ENCODE measurements at places on chromosomes 5 and 9.

GRCh38 chr5:35860686-35861085, 4.0 kb downstream of the IL7R start:
- DNase-seq = no peak

GRCh38 chr9:120486347-120486746, 93.6 kb downstream of the CDK5RAP2 start:
- DNase-seq = no peak

DNA sequence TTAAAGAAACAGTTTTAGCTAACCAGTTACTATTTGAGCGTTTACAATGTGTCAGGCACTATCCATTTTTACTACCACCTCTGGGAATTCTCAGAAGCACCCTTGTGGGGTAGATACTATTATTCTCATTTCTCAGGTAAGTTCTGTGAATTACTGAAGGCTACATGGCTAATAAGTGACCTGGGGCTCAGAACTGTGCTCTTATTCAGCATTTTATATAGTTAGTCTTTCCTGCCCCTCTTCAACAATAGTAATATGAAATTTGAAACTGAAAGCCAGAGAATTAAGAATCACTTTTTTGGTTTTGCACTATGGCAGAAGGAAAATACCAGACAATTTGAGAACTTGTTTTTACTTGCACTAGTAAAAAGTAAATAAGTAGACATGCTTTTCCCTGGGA, 11.8 kb downstream of the ELL2 start:
- DNase-seq = no peak

- DNase-seq = no peak
Observed at GRCh38 chr5:1152156-1152555, 40.3 kb upstream of the SLC12A7 start.

- DNase-seq = no peak
Observed at GRCh38 chr9:15697446-15697851, 144.6 kb downstream of the CCDC171 start.

DNA sequence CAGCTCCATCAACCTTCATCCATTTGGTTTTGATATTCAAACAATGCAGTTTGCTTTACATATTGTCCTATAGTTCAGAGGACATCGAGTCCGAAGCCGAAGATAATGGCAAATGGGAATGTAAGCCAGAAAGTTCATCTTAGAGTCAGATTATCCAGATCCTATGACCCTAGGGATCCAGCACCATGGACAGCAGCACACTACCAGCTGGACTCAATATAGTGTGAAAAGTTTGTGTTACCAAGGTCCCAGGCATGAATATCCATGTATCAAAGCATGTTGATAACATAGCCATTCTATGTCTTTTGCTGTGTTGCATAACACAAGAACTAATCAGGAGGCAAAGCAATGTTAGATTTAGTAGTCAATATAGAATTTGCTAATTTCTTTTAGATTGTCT, 46.3 kb downstream of the FSTL4 start:
- DNase-seq = no peak

- no peak for DNase-seq
Observed at GRCh38 chr5:38751103-38751502, 94.7 kb upstream of the OSMR start.

DNA sequence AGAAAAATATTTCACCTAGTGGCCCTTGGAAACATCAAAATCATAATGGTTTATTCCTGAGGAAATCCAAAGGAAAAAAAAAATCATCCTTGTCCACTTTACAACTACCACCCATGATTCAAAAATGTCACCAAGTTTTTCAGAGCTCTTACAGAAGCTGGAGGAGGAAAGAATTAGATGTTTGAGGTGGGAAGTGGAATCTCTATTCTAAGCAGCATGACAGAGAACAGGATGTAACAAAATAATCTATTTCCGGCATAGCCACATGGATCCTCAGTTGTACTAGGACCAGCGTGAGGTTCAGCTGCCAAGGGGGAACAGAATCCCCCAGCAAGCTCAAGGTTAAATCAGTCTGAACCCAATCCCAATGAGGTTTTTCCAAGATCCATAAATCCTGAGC, 40.2 kb downstream of the FBXW11 start:
- no peak for DNase-seq

GRCh38 chr9:14883310-14883944, 26.8 kb downstream of the FREM1 start:
- DNase-seq = no peak

GRCh38 chr9:79061752-79062616, 509.8 kb upstream of the TLE4 start:
- no peak for DNase-seq

DNA sequence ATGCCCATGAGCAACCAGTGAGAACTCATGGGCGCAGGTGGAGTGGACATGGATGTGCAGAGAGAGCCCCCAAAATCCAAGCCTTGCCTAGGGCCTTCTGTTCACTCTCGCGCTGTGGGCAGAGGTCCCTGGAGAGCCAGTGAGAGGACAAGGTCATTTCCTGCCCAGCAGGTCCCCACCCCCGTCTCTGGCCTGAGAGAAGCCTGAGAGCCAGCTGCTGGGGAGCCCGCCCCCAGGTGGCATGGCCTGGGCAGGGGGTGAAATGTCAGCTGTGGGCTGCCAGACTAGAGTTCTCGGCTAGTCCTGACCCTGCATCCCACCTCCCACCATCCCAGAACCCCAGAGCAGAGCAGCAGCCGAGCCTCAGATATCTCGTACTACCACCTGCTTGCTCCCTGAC, 85.3 kb downstream of the BARX1 start:
- DNase-seq = no peak

DNA sequence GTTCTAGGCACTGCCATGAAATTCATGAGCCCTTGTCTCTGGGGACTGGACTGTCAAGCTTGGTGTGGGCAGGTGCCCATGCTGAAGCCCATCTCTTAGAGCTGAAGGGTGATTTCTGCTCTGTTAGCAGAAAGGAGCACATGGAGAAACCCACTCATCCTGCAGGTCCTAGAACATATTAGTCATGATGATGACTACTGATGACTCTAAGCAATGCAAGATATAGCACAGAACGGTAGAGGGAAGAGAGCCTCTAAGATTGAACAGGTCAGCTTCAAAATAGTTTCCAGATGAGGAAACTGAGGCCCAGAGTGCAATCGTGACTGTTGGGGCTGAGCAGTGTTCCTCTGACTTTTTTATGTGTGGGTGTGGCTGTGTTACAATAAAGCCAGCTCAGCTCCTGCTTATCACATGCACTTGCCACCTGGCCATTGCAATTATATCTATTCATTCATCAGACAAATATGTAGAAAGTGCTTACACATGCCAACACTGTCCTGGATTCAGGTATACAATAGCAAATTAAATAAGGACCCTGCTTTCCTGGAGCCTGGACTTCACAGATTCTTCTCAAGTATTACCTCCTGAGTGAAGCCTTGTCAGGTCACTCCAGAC, 140.2 kb upstream of the BRINP1 start:
- no peak for DNase-seq

GRCh38 chr9:12680757-12681156, 12.4 kb upstream of the TYRP1 start:
- DNase-seq = no peak

DNA sequence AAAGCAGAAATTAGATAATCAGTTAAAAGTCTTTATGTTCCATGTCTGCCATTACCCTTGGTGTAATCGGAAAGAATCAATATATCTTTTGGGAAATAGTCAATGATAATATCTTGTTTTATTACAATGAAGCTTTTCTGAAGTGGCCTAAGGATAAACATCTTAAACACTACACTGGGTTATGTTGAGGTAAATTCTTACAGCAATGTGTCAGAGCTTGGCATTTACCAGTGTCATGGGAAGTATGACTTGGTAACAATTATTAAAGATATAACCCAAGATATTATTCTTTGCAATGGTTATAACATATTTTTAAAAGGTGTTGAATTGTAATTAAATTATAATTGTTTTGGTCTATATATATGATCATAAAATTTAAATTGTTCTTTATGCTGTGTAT, 84.7 kb downstream of the CFAP95 start:
- no peak for DNase-seq

GRCh38 chr9:131801810-131802209, 61.9 kb upstream of the RAPGEF1 start:
- DNase-seq = no peak
